ENCODE measurements at places on chromosomes 2 and 18.

- no peak for DNase-seq
These were observed 360.1 kb downstream of the LPIN1 start for GRCh38 chr2:12106440-12107080.

- no peak for DNase-seq
These were observed 58.1 kb downstream of the ASB1 start for GRCh38 chr2:238484522-238485452.

DNA sequence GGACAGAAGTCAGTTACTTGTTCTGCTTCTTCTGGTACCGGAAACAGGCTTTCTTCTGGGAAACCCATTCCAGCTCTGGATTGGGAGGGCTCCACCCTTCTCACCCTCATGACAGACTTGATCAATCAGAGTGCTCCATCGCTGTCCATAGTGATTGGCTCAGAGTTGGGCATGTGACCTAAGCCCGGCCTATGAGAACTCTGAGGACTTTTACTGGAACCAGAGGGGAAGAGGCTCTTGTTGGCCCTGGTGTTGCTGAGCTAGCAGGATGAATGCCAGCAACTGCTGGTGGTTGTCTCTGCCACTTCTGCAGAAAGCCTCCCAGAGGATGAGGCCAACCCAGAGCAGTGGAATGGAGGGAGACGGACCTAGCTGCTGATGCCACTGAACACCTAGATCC is 33.3 kb downstream of the TMEM37 start:
- no peak for DNase-seq

DNA sequence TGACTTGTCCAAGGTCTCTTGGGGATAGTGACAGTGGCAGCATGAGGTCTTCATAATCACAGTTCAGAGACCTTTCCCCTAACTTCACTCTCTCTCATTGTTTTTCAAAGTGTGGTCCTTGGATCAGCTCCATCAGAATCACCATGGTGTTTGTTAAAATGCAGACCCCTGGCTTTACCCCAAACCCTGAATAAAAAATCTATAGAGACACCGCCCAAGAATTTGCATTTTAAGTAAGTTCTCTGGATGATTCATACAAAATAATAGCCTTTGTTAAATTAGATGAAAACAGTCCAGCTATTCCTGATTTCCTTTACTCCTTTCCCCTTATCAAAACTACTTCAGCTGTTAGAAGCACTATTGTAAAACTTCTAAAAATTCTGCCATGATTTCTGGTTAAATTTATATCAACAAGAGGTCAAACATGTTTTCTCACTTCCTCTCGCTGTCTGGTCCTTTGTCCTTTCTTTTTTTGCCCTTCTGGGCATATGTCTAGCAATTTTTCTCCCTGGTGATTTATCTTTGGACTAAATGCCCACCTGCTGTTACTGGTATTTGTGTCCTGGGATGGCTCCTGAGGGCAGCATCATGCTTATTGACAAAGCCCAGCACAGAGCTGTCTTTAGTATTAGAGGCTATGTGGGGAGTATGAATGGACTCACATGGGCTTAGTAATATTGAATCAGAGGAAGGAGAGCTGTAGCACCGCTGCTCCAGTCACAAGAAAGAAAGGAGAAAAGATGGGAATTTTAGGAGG is 63.4 kb downstream of the LHCGR start:
- no peak for DNase-seq

DNA sequence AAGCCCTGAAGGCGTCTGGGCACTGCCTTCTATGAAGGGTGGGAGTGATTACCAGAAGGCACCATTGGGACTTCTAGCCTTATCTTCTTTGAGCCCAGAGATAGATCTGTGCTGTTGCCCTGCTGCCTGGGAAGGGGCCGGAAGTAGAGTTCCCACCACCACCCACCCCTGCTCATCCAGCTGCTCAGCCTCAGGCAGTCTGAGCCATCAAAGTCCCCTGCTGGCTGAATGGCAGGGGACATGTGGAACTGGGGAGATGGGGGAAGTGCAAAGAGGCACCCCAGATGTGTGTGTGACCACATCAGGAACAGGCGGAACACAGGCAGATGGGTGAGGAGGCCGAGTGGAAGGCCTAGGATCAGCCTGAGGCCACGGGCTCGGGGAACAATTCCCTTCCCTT is 3.3 kb upstream of the WNT10A start:
- DNase-seq: no peak

GRCh38 chr2:73870084-73870483 is 22.7 kb upstream of the ACTG2 start:
- no peak for DNase-seq

GRCh38 chr2:37631698-37632097 is 39.7 kb downstream of the CDC42EP3 start:
- no peak for DNase-seq

DNA sequence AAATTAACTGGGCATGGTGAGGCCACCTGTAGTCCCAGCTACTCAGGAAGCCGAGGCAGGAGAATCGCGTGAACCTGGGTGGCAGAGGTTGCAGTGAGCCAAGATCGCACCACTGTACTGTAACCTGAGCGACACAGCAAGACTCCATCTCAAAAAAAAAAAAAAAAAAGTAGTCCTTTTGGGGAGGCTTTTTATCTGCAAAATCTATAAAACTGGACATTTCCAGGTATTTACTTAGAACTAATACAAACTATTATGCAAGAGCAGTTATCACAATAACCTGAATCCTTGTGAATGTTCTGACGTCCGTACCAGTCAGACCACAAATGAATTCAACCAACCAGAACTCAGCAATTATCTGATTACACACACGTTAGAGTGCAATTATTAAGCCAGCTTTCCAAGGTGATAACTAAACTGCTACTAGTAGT is 8.8 kb upstream of the RAPH1 start:
- no peak for DNase-seq

DNA sequence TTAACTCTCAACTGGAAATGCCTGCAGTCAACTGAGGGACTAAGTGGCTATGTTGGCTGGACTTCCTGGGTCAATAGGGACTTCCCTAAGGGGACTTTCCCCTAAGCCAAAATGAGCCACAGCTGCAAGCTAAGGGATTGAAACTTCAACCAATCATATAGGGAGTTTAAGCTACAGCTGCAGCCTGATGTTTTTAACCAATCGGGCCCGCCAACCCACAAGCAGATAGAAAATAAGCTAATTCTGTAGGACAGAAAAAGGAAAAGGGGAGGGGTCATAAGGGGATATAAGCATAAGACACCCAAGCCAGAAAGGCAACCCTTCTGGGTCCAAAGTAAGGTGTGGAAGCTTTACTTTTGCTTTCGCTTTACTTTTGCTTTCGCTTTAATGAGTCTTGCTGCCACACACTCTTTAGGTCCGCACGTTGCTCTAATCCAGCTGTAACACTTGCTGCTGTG is 927.5 kb downstream of the ERBB4 start:
- DNase-seq: no peak

GRCh38 chr2:132446444-132446843 is 29.8 kb downstream of the GPR39 start:
- no peak for DNase-seq

DNA sequence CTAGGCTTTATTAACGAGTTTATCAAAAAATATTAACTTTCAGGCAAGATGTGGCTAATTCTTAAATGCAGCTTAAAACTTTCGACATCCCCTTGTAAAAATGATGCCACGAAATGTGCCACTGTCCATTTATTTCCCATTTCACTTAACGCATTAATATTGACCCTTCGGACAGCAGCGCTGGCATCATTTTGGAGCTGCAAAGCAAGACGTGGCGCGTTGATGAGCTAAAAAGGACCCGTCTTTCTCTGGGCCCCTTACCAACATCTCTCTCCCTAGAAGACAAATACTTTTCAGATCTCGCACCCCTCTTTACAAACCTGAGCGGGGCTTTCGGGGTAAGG is 367.9 kb downstream of the MTX2 start:
- no peak for DNase-seq

- no peak for DNase-seq
These were observed 150.8 kb upstream of the SPATS2L start for GRCh38 chr2:200155652-200156051.

DNA sequence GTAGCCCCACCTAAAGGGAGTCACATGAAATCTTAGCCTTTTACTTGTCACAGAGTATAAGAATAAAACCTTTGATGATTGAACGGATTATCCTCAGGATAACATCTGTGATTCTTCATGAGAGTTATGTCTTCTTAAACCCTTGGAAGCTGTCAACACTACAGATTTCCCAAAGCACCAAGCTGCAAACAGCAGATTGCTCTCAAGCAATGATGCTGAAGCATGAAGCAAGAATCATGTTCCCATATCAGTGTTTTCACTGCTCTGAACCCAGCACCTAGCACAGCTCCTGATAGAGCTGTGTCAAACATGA is 47.6 kb upstream of the CELF4 start:
- DNase-seq: no peak

GRCh38 chr2:85019121-85019520 is 48.2 kb downstream of the KCMF1 start:
- no peak for DNase-seq

- no peak for DNase-seq
These were observed 15.2 kb downstream of the ABCB11 start for GRCh38 chr2:169015943-169016342.

GRCh38 chr18:11887328-11888128 is 20.6 kb downstream of the MPPE1 start:
- DNase-seq: no peak
